CD4-positive, alpha-beta memory T cell (primary cell): ENCODE measurements at places on chromosomes 3 and 15. TPM values are rescaled to one million over a fixed set of nuclear protein-coding genes. Genes with fewer than 3 reads are reported as not detected.

DNA sequence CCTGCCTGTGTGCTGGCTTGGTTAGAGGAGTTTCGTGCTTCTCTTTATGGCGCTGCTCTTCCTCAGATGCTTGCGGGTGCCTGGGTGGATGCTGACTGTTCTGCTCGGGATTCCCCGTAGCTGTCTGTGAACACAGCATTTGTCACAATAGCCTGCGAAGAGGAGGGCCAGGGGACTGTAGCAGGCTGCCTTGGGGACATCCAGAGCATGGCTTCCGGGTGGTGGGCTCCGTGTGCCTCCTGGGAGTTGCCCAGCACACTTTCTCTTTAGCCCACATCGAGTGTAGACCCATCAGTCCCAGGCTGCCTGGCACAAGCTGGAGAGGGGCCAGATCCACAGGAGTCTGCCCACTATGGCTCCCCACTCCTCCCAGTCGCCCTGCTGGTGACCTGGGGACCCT, 22.4 kb downstream of the LRRK1 start:
- no peaks in the 10 kb centered on the region for H3K4me1 ChIP-seq
- no peak for DNase-seq
- no peak overlapping the region for H3K27ac ChIP-seq
- no peaks in the 10 kb centered on the region for H3K27me3 ChIP-seq

TNFSF10 gene
- polyA plus RNA-seq = 107 TPM

DNA sequence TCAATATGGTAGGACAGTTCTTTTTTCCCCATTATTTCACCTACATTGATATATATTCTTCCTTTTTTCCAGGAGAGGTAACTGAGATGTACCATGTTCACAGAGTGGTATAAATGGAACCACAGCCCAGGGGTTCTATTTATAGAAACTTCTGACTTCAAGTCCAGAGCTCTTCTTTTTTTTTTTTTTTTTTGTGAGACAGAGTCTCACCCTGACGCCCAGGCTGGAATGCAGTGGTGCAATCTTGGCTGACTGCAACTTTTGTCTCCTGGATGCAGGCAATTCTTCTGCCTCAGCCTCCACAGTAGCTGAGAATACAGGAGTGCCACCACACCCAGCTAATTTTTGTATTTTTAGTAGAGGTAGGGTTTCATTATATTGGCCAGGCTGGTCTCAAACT, 267.1 kb upstream of the TPRG1 start:
- H3K36me3 ChIP-seq = no peaks in the 10 kb centered on the region
- no peak for DNase-seq
- no peak overlapping the region for H3K27ac ChIP-seq
- no peak overlapping the region for H3K4me3 ChIP-seq
- no peaks in the 10 kb centered on the region for H3K27me3 ChIP-seq

DNA sequence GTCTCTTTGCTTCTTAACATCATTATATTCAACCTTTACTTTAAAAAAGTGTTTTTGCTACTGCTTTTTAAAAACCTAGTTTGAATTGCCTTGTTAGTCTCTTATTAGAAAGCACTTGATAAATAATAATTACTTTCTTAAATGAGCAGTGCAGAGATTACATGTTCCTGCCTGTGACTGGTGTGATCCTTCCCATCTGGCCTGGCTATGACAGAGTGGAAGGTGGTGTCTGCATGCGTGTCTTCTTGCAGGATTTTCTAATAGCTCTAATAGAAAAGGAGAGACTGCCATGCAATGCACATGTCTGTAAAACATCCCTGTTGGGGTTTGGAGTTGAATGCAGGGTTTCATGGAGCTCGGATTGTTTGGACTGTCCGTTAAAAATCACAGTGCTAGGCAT, 425.8 kb upstream of the TPM1 start:
- H3K36me3 ChIP-seq = no peaks in the 10 kb centered on the region
- no peaks in the 10 kb centered on the region for H3K4me1 ChIP-seq
- no peak for DNase-seq
- no peaks in the 10 kb centered on the region for H3K27me3 ChIP-seq
- no peak overlapping the region for H3K4me3 ChIP-seq

- H3K36me3 ChIP-seq = no peaks in the 10 kb centered on the region
- H3K4me1 ChIP-seq = no peaks in the 10 kb centered on the region
- no peak for DNase-seq
- H3K27ac ChIP-seq = no peak overlapping the region
These were observed 232.3 kb upstream of the STAC start for GRCh38 chr3:36147934-36148558.

GRCh38 chr3:186544281-186544680, at the start of gene CRYGS:
Gene CRYGS (minus strand): TSS chr3:186544380. CDS start chr3:186544326, 54 bp downstream.
- H3K4me1 ChIP-seq = peaks cover 9% of the 10 kb centered on the region
- H3K36me3 ChIP-seq = peaks cover 1% of the 10 kb centered on the region
- no peak within 1 kb of the TSS for H3K4me3 ChIP-seq
- no peak for DNase-seq
- H3K27me3 ChIP-seq = no peaks in the 10 kb centered on the region

DNA sequence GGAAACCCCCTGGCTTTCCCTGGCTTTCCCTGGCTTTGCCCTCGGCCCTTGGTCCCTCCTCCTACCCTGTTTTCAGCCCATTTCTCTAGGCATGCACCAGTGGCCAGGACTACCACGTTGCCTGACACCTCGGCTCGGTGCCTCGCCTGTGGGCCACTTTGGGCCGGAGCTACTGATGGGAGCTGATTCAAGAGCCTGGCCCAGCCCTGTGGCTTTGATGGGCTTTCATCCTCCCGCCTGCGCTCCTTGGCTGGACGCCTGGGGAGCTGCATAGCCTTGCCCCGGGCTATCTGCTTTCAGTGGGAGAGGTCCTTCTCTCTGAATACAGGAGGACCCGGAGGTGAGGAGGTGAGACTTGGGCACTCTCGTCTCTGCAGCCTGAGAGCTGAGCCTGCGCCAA, 192.7 kb upstream of the HES1 start:
- H3K27ac ChIP-seq = no peak overlapping the region
- DNase-seq = no peak
- H3K27me3 ChIP-seq = no peaks in the 10 kb centered on the region
- no peak overlapping the region for H3K4me3 ChIP-seq

DNA sequence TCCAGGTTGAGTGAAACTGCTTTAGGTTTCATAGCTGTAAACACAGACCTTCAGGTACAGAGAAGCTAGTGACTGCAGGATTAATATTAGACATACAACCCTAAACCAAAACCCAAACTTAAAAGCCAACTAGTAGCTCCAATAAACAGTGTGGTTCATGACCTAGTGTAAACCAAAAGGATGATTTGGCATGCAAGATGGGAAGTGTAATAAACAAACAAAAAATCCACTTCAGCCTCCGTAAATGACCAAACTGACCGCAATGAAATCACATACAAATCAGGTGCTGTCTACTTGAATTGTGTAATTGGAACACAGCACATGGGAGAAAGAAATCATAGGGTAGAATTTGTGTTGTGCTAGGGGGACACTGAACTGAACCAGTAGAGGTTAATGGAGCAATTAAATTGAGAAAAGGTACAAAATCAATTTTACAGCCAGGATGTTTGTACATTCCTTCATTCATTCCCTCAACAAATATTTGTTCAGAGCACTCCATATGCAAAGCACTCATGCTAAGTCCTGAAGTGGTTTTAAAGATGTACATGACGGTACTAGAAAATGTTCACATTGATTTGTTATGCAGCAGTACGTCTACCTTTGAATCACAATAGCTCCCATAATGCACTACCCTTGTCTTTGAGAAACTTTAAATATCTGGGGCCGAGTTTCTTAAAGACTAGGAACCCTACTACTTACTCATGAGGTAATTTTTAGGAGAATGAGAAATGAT, 21.4 kb upstream of the CHST2 start:
- H3K36me3 ChIP-seq = no peaks in the 10 kb centered on the region
- no peak overlapping the region for H3K27ac ChIP-seq

DNA sequence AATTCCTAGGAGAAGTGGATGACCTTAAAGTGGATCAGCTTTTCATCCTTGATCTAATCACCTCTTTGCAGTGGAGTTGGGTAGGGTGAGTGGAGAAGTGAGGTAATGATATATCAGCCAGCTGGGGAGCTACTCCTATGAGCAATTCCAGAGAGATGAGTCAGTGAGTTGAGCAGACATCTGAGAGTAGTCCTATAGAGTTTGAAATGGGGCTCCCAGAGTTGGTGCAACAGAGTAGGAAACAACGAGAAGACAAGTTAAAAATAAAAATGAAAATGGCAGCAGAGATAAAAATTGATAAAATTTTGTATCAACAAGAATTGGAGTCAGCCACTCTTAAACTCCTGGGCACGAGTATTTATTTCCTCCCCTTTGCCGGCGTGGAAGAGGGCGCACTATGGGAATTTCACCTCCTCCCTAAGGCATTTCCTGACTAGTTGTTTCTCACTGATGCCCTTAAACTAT, 150.8 kb upstream of the DPH6 start:
- DNase-seq = no peak
- no peaks in the 10 kb centered on the region for H3K27me3 ChIP-seq
- H3K4me3 ChIP-seq = no peak overlapping the region
- no peaks in the 10 kb centered on the region for H3K4me1 ChIP-seq

SLC22A14 gene
- polyA plus RNA-seq = 0.10 TPM

GRCh38 chr15:63947228-63947627, 99.1 kb downstream of the DAPK2 start:
- H3K4me3 ChIP-seq = no peak overlapping the region
- DNase-seq = no peak
- no peaks in the 10 kb centered on the region for H3K27me3 ChIP-seq
- peaks cover 8% of the 10 kb centered on the region for H3K4me1 ChIP-seq
- H3K27ac ChIP-seq = no peak overlapping the region

RTP4 gene
- 13.5 TPM for polyA plus RNA-seq

DNA sequence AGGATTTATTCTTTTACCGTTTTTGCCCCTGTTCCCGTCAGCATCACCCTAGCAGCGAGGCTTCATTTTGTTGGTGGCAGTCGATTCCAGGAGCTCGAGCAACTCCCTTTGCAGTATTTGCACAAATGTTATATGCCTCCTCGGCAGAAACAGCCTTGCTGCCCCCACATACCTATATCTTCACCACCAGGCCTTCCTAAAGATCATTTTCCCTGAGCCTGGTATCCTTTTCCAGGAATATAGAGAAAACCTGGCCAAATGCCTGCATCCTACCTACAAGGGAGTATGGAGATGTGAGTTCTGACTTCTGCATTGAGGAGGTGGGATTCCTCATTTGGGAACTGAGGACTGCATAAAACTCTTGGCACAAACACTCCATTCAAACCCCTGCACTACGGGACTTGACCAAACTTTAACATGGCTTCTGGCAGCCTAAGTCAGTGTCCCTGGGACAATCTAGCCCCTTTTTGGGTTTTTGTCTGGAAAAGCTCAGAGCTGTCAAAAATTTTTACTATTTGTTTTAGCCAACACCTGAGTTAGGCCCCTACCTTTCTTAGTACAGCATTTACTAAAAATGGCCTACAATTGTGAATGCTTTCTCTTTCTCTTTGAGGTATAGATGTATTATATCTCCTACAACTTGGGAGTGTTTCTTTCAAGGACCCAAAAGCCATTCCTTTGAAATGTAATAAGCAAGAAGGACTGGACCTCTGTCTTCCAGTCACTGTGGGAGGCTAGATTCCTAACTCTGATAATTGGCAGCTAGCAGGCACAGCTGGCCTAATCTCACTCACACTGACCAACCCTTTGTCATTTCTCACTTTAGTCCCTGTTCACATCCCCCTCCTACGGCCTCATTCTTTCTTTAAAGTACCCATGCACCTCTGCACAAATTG, 12.1 kb upstream of the UBE2Q2 start:
- H3K36me3 ChIP-seq = no peaks in the 10 kb centered on the region
- H3K27ac ChIP-seq = no peak overlapping the region
- H3K27me3 ChIP-seq = no peaks in the 10 kb centered on the region
- no peak for DNase-seq
- no peaks in the 10 kb centered on the region for H3K4me1 ChIP-seq
- H3K4me3 ChIP-seq = no peak overlapping the region

- peaks cover 32% of the 10 kb centered on the region for H3K4me1 ChIP-seq
- peak overlapping the region; percentile 83 for H3K4me3 ChIP-seq
- DNase-seq = no peak
- H3K36me3 ChIP-seq = no peaks in the 10 kb centered on the region
- H3K27ac ChIP-seq = peak overlapping the region; percentile 98
- no peaks in the 10 kb centered on the region for H3K27me3 ChIP-seq
These were observed 1.1 kb upstream of the ZNF639 start for GRCh38 chr3:179321668-179322285.

DNA sequence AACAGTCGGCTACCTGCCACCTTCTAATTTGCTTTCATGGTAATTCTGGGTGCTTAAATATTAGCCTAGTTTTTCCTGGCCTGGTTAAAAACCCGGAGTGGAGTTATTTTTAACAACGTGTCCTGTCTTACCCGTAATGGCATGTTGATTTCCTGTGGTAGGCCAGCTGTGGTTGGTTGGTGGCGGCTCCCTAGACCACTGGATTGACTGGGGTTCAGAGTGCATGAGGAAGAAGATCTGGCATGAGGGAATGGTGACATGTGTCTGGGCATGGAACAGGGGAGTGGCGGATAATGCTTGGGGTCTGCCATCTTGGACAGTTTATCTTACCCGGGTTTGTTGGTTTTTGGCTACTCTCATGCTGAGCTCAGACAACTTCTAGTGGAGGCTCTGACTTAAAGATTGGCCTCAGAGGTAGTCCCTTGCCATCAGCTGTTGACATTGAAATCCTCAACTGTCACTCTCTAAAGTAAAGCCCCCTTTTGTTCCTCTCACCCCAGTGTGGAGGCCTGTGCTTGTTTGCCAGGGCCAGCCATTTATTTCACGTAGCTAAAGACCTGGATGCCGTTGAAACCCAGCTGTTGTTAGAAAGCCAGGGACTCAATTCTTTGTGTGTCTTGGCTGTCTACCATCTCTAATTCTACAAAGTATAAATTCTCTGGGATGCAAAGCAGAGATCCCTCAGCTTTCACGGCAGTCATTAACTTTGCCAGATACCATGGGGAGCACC, 81.6 kb downstream of the DNASE1L3 start:
- H3K4me1 ChIP-seq = no peaks in the 10 kb centered on the region
- no peak for DNase-seq
- no peaks in the 10 kb centered on the region for H3K27me3 ChIP-seq
- peaks cover 5% of the 10 kb centered on the region for H3K36me3 ChIP-seq
- no peak overlapping the region for H3K4me3 ChIP-seq
- H3K27ac ChIP-seq = no peak overlapping the region

GRCh38 chr15:56053046-56053400, 59.6 kb upstream of the NEDD4 start:
- H3K4me3 ChIP-seq = no peak overlapping the region
- no peak overlapping the region for H3K27ac ChIP-seq
- no peak for DNase-seq
- no peaks in the 10 kb centered on the region for H3K4me1 ChIP-seq
- no peaks in the 10 kb centered on the region for H3K27me3 ChIP-seq

THRB gene
- polyA plus RNA-seq = not detected

ITIH1 gene
- not detected for polyA plus RNA-seq

GRCh38 chr15:60720493-60721256, 241.7 kb upstream of the ICE2 start:
- no peaks in the 10 kb centered on the region for H3K36me3 ChIP-seq
- peak overlapping the region; percentile 72 for H3K27ac ChIP-seq
- peak overlapping the region; percentile 42 for H3K4me3 ChIP-seq
- H3K27me3 ChIP-seq = no peaks in the 10 kb centered on the region
- H3K4me1 ChIP-seq = peaks cover 62% of the 10 kb centered on the region

CGNL1 gene
- not detected for polyA plus RNA-seq

GRCh38 chr3:55467099-55467498, 20.0 kb downstream of the WNT5A start:
- no peak for DNase-seq
- H3K4me3 ChIP-seq = no peak overlapping the region
- no peaks in the 10 kb centered on the region for H3K4me1 ChIP-seq
- no peak overlapping the region for H3K27ac ChIP-seq
- H3K36me3 ChIP-seq = no peaks in the 10 kb centered on the region

FAM174B gene
- polyA plus RNA-seq = 2.4 TPM

- no peak overlapping the region for H3K4me3 ChIP-seq
- H3K27me3 ChIP-seq = no peaks in the 10 kb centered on the region
- H3K27ac ChIP-seq = no peak overlapping the region
- H3K4me1 ChIP-seq = no peaks in the 10 kb centered on the region
- DNase-seq = no peak
These were observed 45.7 kb downstream of the EIF2AK4 start for GRCh38 chr15:39979606-39980005.

TM4SF4 gene
- not detected for polyA plus RNA-seq
